GM13977 (cell line): ENCODE measurements at places on chromosomes 12 and 14.

- peak; percentile 62 for DNase-seq
Measured at GRCh38 chr14:72291908-72292688, 359.9 kb downstream of the RGS6 start.

GRCh38 chr12:122079532-122080081, 1.1 kb downstream of the MLXIP start:
- DNase-seq, result no peak

GRCh38 chr12:71448150-71448581, 8.6 kb downstream of the LGR5 start:
- DNase-seq, result no peak

- DNase-seq, result no peak
Measured at GRCh38 chr14:62946221-62946620, 99.0 kb downstream of the KCNH5 start.

- no peak for DNase-seq
Measured at GRCh38 chr14:105384041-105384557, 14.2 kb upstream of the TEX22 start.

DNA sequence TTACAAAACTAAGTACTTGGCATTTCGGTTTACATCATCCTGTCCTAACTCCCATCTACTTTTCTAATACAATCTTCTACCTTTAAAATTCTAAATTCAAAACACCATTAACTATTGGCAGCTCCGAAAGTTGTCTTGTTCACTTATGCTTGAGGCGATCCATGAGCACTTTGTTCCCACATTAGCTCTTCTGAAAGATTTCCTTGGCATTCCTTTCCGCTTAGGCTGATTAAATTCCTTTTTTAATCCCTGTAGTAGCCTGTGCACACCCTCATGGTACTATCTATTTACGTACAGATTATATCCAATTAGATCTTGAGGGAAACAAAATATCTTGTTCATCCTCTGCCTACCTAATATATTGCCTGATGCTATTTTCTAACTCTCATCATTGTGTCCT, 480.7 kb downstream of the PRKD1 start:
- DNase-seq, result no peak

DNA sequence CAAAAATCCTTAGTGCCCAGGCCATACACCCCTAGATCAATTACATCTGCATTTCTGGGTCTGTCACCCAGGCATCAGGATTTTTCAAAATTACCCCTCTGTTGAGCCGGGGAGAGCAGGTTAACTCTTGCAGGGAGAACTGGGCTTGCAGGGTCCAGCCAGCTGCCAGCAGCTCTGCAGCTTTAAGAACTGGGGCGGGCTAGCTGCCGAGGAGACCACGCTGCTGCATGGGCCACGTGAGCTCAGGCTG, at the start of gene DGLUCY:
Gene DGLUCY, plus strand, starts transcription at position 245 of the 250 bp plus-strand sequence. CDS start 46,222 bp downstream, outside the sequence.
- peak; percentile 73 for DNase-seq

DNA sequence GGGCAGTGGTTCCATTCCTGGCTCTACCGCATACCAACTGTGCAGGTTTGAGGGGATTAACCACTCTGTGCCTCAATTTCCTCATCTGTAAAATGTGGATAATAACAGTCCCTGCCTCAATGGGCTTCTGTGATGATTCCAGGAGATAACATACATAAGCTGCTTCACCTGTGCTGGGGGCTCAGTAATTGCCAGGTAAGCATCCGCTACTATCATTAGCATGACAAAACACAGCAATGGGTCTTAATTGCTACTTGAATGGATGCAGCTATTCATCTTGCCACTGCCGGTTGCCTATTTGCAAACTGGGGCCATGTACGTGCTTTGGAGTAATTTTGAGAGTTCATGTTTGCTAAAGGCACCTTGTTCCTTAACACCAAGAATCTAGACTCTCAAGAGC, 132.6 kb downstream of the TMEM132D start:
- DNase-seq, result no peak

- DNase-seq, result no peak
Measured at GRCh38 chr12:5442251-5443006, 10.5 kb downstream of the NTF3 start.

DNA sequence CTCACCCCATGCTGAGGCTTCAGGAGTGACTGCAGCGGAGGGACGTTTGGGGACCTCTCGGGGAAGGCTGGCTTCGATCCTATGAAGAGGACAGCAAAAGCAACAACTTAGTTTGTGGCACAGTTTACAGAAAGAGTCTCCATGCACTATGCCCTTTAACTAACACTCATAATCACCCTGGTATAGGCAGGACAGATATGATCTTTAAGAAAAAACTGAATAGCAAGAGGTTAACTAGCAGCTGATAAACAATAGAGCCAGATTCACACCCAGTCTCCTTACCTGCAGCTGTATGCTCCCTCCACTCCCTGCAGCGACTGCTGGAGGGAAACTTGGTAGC, 27.4 kb downstream of the TMEM63C start:
- DNase-seq, result no peak

GRCh38 chr12:117832459-117833457, 136.0 kb downstream of the KSR2 start:
- no peak for DNase-seq

GRCh38 chr12:6336079-6336888, 5.6 kb downstream of the TNFRSF1A start:
- peak; percentile 69 for DNase-seq

GRCh38 chr14:104732931-104733681, 9.1 kb downstream of the ADSS1 start:
- DNase-seq, result no peak

GRCh38 chr12:62288328-62288727, 28.1 kb downstream of the USP15 start:
- no peak for DNase-seq

DNA sequence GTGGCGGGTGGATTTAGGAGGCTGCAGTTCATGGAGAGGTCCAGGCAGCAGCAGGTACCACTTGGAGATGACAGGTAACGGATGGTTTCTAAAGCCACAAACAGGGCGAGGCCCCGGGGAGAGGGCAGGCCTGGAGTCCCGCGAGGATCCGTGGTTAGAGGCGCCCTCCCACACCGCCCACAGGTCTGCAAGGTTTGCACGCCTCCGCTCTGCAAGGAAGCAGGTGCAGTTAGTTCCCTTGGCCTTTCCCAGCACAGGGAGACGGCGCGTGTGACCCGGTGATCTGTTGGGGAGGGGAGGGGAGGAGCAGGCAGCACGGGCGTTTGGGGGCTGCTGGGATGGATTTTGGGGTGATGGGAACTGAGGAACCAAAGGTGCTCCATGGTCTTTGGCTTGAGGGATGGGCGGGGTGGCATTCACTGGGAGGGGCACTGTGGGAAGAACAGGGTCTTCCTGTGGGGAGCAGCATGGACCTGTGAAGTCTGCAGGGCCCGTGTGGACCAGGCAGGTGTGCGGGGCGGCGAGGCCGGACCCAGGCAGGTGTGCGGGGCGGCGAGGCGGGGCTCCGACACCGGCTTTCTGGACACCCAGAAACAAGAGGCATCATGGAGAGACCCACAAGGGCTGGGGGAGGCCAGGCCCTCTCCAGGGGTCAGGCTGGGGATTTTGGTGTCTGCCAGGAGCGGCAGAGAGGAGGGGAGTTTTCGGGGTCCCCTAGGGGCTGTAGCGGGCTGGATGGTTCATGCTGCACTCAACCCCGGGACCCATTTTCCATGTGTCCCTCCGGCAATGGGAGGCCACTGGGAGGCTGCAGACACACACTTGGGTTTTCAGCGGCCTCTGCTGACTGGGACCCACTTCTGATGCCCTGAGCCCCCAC, 29.1 kb downstream of the NOC4L start:
- DNase-seq, result no peak

- DNase-seq, result no peak
Measured at GRCh38 chr14:74389980-74390379, 36.0 kb downstream of the SYNDIG1L start.

- no peak for DNase-seq
Measured at GRCh38 chr12:119705182-119705581, 37.2 kb downstream of the PRKAB1 start.

DNA sequence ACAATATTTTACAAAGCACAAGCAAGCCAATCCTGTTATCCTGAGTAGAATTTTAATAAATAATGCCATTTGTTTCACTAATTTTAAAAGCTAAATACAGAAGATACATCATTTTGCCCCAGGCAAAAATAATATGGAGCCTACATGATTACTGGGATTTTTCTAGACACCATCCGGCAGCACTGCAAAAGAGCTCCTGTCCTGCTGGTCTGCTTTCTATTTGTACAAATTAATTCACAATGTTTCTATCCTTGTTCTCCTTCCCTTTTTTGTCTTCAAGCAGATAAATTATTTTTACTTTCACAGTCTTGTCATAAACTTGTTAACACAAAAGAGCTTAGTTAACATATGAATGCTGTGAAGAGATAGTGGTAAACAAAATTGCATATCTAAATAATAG, 4.6 kb downstream of the SIX1 start:
- DNase-seq, result no peak

DNA sequence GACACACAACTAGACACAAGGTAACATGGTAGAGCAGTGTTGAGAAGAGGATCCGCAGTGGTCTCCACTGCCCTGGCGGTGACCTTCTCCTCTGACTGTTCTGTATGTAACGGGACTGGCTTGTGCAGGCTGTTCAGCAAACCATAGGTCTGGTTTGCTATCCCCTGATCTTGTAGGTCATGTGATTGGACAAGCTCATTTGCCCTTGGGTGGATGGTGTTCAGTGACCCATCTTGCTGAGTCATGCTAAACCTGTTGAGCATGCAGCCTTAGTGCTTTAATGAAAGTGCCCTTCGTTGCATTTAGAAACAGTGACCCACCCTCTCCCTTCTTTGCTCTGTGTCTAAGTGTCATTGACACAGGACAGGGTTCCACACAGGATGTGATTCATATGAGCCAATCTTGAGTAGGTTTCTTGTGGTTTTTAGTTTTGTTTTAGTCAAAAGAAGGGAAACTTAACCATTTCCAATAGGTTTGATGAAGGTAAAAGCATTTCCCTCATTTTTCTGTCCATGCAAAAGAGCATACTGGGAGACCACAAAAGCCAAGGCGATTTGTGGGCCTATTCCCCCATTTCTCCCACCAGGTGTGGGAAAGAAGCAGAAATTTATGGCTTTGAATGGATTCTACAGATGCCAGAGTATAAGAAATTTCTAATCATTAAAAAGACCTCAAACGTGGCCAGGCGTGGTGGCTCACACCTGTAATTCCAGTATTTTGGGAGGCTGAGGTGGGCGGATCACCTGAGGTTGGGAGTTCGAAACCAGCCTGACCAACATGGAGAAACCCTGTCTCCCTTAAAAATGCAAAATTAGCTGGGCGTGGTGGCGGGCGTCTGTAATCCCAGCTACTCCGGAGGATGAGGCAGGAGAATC, 32.6 kb upstream of the HIF1A start:
- peak; percentile 66 for DNase-seq

DNA sequence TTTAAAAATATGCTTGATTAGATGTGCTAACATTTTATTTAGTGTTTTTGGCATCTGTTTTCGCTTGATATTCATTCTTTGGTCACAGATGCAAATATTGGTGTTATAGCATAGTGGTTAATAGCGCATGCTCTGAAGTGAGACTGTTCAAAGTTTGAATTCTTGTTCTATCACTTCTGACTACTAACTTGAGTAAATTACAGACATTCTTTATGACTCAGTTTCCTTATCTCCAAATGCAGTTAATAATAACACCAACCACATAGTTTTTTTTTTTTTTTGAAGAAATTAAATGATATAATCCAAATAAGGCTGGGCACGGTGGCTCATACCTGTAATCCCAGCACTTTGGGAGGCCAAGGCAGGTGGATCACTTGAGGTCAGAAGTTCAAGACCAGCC, 81.0 kb downstream of the TMX1 start:
- no peak for DNase-seq

GRCh38 chr14:33542338-33543287, 408.3 kb downstream of the EGLN3 start:
- no peak for DNase-seq

- DNase-seq, result no peak
Measured at GRCh38 chr12:54662026-54662425, 13.9 kb upstream of the DCD start.

GRCh38 chr12:42217656-42218055, 20.4 kb downstream of the YAF2 start:
- DNase-seq, result no peak

- no peak for DNase-seq
Measured at GRCh38 chr14:61151251-61151650, 129.9 kb downstream of the TMEM30B start.

DNA sequence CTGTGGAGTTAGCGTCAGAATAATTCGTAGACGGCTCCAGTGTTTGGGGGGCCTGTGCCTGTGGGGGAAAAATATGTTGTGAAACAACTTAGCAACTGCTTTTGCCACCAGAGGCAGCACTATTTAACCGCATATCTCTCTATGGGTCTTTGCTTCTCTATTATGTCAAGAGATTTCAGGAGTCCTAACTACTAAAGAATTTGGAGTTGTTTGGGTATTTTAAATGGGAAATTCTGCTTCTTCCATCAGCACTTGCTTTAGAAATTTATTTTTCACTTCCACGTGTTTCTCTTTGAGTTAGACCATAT, 594 bp upstream of the CLEC14A start:
- no peak for DNase-seq

- DNase-seq, result no peak
Measured at GRCh38 chr14:76235628-76236027, 83.9 kb downstream of the GPATCH2L start.

DNA sequence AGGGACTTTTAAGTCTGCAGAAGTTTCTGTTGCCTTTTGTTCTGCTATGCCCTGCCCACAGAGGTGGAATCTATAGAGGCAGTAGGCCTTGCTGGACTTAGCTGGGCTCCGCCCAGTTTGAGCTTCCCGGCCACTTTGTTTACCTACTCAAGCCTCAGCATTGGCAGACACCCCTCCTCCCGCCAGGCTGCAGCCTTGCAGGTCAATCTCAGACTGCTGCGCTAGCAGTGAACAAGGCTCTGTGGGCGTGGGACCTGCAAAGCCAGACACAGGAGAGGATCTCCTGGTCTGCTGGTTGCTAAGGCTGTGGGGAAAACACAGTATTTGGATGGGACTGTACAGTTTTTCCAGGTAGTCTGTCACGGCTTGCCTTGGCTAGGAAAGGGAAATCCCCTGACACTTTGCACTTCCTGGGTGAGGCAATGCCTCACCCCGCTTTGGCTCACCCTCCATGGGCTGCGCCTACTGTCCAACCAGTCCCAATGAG, 43.7 kb downstream of the CCDC59 start:
- no peak for DNase-seq

- DNase-seq, result no peak
Measured at GRCh38 chr14:49460662-49461061, 125.5 kb downstream of the RPS29 start.

DNA sequence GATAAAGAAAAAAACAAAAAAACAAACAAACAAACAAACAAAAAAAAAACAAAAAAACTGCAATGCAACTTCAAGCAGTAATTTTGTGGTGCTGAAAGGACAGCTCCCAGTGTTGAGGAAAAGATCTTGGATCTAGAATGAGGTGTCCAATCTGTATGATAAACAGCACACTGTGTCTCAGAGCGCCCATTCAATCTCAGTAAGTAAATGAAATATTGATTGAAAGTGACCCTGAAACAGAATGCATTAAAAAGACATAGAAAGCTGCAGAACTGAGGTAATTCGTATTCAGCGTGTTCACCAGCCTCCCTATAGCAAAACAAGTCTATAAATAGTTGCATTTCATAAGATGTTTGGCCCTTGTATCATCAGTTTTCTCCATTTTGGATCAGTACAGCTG, 153.0 kb downstream of the NOVA1 start:
- no peak for DNase-seq
